ENCODE measurements at places on chromosomes 7 and 10.

DNA sequence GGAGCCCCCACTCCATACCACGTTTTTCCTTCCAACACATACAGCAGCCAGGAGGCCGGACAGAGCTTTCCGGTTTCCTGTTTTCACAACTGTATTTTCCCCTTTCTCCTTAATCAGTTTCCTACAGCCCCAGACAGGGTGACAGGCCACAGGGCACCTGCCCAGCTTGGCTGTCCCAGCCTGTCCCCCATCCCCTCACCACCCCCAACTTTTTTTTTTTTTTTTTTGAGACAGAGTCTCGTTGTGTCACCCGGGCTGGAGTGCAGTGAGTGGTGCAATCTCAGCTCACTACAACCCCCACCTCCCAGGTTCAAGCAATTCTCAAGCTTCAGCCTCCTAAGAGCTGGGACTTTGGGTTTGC, 10.3 kb upstream of the HSPB1 start:
- no peak for DNase-seq

DNA sequence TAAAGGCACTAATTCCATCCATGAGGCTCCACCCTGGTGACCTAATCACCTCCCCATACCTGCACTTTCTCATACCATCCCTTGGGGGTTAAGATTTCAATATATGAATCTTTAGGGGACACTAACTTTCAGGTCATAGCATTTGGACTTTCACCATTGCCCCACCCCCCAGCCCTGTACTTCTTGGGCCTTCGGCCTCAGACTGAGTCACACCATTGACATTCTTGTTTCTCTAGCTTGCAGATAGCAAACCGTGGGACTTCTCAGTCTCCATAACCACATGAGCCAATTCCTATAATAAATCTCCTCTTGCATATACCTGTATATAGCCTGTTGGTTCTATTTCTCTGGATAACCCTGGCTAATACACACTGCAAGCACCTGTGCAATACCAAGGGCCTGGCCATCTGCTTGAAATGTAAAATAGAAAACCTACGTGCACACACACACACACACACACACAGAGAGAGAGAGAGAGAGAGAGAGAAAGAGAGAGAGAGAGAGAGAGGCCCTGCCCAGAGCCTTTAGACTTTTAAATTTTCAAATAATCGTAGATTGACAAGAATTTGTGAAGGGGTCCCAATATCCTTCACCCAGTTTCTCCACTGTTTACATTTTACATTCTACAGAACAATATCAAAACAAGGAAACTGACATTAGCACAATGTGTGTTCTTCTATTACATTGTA, 25.3 kb downstream of the ANXA8 start:
- DNase-seq: no peak

GRCh38 chr10:5632446-5632845, 33.9 kb downstream of the ASB13 start:
- DNase-seq: no peak

DNA sequence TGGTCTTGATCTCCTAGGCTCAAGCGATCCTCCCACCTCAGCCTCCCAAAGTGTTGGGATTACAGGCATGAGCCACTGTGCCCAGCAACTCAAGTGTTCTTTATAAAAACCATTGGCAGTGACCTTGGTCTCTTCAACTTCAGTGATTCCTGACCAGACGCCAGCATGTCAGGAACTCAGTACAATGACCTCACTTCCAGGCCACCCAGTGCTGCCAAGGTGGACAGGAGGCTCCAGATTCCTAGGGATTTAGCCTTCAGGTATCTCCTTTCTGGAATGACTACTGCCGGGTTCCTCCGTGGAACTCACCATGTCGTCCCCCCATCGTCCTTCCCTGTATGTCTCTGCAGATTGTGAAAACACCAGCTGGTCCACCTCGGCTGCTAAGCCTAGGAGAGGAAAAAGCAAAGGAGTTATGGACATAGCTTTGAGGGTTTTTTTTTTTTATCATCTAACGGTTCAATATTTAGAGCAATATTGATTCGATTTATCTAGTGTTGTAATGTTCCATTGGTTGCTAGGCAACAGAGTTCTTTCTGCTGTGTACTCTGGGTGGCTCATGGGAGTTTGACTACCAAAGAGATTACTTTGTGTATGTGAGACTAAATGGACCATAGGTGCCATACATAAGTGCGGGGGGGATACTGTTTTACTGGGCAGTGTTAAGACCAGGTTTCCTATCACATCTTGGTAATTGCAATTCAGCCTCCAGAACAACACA, 425.8 kb upstream of the AUTS2 start:
- DNase-seq: no peak

DNA sequence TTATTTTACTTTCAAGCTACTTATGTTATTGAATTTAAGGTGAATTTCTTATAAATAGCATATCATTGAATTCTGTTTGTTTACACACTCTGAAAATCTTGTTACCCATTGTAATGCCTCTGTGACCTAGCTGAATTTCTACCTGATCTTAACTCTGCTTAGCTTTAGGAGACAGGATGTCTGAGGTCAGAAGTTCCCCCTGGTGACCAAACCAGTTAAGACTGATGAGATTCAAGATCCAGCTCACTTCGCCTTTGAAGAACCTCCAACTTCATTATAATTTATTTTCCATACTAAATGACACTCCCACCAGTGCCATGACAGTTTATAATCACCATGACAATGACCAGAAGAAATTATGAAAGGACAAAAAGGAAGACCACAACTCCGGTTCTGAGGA, 213.4 kb upstream of the CDC14C start:
- DNase-seq: no peak

- no peak for DNase-seq
Observed at GRCh38 chr7:4774658-4775249, 669 bp upstream of the AP5Z1 start.

GRCh38 chr10:88920198-88920597, 32.4 kb downstream of the ACTA2 start:
- DNase-seq: no peak

DNA sequence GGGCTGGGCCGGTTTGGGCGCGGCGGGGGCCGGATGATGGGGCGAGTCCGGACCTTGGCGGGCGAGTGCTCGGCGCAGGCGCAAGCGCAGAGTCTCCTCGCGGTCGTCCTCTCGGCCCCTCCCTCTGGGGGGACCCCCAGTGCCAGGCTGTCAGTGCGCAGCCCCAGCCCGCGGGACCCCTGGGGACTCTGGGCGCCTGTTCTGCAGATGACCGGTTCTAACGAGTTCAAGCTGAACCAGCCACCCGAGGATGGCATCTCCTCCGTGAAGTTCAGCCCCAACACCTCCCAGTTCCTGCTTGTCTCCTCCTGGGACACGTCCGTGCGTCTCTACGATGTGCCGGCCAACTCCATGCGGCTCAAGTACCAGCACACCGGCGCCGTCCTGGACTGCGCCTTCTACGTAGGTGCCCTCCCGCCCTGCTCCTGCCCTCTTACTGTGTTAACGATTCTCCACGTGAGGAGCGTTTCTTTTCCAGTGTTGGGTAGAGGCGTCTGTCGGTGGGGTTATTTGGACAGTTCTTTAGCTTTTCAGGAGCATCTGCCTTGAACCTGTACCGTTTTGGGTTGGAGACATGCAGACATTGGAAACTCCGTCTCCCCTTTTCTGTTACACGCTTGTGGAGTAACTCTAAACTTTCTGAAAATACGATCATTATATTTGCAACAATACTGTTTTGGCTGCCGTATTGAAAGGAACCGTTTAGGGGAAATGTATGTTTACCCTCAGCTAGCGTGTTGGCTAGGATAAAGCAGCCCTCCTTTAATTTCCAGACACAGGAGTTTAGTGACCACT, 706 bp downstream of the BUB3 start:
- no peak for DNase-seq

DNA sequence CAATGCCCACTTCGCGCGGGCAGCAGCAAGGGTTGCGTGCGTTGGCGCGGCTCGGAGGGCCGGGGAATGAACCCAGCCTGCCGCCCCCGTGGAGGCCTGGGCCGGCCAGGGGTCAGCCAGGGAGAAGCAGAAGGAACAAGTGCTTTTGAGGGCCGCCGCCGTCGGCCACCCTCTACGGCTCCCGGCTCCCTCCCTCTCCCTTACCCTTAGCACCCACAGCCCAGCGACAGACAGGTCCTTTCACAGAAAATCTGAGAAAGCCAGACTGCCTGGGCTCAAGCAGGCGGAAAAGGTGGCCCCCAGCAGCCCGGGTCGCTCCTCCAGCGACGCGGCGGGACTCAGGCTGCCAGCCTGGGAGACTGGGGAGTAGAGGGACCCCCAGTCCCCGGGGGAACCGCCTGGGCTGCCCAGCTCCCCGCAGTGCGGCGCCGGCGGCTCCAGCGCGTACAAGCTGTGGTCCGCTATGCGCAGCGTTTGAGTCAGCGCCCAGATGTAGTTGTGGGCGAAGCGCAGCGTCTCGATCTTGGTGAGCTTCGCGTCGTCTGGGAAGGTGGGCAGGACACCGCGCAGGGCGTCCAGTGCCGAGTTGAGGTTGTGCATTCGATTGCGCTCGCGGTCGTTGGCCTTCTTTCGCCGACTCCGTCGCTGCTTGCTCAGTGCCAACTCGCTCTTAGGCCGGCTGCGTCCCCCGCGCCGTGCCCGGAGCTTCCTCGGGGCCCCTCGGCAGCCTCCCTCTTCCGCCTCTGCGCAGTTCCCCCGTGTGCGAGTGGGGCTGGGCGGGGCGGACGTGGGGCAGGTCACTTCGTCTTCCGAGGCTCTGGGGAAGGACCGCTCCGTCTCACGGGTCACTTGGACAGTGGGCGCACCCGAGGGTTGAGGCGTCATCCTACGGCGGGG, 815 bp downstream of the NEUROG3 start:
- DNase-seq: no peak

GRCh38 chr7:130896051-130896881, 162.3 kb upstream of the KLF14 start:
- no peak for DNase-seq

GRCh38 chr7:128117691-128118090, 86.5 kb upstream of the LRRC4 start:
- no peak for DNase-seq

- DNase-seq: no peak
Observed at GRCh38 chr10:110005719-110006118, 2.1 kb upstream of the ADD3 start.

DNA sequence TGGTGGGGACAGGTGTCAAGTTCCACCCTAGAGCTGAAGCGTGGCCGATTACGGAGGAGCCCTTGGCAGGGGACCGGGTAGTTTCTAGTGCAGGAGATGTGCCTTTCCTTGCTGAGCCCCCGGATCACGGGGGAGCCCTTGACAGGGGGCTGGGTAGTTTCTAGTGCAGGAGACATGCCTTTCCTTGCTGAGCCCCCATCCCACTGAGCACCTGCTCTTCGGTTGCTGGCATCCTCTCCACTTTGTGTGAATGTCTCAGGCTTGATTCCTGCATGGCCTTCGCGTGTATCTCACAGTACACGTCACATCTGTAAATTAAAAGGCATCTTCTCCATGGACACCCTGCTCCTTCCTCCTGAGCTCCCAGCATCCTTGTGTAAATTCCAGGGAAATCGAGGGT, 263.5 kb downstream of the ADARB2 start:
- no peak for DNase-seq

DNA sequence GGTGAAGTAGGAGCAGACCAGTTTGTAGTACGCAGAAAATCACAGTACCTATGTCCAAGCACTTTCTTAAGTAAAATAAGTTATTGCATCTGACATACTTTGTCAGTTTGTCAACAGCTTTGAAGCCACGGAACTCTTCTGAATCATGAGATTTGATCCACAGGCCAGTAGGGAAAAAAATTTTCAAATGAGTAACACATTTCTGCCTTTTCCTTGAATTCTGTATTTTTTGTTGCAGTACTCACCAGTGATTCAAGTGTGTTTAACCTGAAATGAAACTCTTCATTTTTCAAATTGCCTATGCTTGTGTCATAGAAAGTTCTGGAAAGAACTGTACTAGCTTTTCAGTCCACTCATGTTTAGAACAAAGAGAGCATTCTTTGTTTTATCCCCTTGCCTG, 337.7 kb downstream of the GATA3 start:
- DNase-seq: no peak

GRCh38 chr7:147089608-147090007, 973.0 kb downstream of the CNTNAP2 start:
- no peak for DNase-seq

- no peak for DNase-seq
Observed at GRCh38 chr7:42964849-42965805, 33.0 kb downstream of the MRPL32 start.

- no peak for DNase-seq
Observed at GRCh38 chr10:123972481-123973401, 81.1 kb upstream of the CPXM2 start.

DNA sequence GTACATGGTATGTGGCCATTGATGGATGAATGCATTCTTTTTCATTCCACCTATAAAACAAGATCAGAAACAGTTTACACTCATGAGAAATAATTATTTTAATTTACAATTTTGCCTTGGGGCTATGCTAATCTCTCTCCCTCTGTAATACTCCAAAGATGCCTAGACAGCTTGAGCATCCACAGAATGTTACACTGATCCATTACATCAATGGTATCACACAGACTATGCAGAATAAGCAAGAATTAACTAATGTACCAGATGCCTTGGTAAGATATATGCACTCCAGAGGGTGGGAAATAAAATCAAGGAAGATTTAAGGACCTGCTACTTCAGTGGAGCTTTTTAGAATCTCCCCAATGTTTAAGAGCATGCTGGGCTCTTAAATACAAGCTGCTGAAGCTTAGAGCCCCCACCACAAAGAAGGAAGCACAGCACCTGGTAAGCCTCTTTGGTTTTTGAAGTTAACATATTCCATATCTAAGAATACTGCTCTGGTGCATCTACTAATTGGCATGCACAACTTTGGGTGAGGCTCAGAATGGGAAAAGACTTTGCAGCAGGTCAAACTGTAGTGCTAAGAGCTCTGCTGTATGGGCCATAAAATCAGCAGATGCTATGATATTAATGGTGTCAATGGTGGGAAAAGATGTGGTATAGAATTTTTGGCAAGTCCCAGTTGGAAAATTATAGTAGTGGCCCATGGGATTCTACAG, 219.6 kb downstream of the SLC25A13 start:
- no peak for DNase-seq

DNA sequence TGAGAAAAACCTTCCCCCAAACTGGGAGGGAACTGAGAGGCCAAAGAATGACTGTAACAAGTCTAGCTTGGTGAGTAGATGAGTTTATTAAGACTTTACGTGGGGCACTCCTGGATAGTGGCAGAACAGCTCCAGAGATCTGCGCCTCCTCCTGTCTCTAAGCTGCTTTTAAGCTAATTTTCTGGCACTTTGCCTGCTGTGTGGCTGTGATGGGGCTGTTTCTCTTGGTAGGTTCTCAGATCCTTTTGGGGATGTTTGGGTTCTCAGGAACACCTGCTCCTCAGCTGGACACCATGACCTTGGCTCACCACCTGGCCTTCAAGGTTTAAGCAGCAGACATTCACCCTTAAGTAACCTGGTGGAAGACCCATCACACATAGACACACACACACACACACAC, 68.3 kb downstream of the AKR1E2 start:
- no peak for DNase-seq

- no peak for DNase-seq
Observed at GRCh38 chr7:139358541-139359365, 941 bp upstream of the LUC7L2 start.
